ENCODE measurements at places on chromosomes 6 and 20. TPM values are rescaled to one million over a fixed set of nuclear protein-coding genes. Genes with fewer than 3 reads are reported as not detected.

DNA sequence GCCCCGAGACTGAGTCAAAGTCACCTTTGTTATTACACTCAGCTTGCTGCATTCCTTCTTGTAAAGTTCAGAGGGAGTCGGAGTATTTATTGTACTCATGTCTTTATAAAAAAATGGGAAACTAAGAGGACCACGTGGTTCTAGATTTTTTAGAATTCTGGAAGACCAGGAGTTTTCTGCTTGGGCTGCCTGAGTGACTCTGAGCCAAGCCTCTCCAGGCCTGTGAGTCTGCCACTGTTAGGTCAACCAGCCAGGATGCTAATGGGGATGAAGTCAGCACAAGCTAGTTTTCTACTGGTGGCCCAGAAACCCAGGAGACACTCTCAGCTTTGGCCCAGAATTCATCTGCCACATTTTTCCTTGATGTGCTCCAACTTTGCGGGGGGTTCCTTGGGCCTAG, 453.5 kb upstream of the SULF2 start:
- DNase-seq: no peak

- DNase-seq: no peak
Observed at GRCh38 chr20:23920408-23921325, 41.1 kb upstream of the CST5 start.

DNA sequence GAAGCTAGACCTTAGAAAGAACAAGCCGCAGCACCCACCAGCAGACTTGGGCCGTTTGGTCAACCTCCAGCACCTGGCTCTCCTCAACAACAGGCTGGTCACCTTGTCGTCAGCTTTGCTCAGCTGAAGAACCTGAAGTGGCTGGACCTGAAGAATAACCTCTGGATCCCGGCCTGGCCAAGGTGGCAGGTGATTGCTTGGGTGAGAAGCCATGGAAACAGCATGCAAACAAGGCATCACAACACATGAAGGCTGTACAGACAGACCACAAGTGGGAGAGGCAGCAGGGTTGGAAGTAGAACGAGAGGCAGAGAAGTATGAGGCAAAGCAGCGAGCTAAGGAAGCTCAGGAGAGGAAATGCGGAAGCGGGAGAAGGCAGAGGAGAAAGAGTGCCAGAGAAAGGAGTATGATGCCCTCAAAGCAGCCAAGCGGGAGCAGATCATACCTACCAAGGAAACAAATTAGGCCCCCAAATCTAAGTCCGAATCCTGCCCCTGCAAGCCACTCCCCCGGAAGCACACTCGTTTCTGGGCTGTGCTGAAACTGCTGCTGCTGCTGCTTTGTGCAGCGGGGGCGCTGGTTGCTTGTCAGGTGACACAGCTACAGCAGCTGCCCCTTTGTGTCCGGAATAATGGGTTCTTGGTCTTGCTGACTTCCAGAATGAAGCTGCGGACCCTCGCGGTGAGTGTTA, 121.6 kb upstream of the LGSN start:
- no peak for DNase-seq

DNA sequence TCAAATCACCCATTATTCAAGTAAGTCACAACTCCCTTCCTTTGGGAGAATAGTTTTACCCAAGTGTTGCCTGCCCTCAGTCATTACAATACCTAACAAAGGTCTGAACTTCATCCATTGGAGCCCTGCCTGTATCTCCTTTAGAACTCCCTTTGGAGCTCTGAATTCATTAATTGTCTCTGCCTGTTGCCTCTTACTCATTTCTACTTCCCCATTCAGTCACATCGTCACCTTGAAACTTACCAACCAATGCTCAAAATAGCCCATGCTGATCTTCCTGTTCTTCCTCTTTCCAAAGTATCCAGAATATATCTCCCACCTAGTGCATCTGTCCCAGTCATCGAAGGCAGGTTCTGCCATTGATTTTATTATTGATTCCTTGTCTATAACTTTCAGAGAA, 120.7 kb upstream of the ADGRF1 start:
- no peak for DNase-seq

DNA sequence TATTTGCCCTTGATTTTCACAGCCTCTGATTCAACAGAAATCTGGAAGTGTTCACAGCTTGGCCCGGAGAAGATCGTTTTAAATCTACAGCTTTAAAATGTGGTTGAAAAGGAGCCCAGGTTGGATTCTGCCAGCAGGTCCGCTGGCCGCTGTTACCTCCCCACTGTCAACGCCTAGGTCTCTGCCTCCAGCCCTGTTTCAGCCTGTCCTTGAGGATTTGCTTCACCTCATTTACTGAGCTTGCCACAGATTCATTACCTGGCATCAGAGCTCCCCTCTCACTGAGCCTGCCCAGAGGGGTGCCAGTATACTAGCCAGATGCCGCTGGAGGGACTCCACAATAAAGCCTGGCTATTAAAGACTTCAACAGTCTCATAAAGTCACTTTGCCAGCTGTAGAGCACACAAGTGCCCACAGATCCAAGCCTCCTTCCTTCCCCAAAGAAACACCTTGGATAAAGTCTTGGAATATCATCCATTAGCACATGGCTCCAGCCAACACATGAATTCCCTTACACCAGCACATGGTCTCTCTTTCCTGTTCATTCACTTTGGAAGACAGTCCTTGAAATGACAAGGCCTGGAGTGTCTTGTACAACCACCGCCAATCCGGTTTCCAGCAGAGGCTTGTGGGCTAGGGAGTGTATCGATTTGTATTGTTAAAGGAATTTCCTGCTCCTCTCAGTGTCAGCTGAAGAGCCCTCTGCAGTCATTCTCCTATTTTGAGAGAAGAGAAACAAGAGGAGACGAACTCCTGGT, 9.5 kb upstream of the NR2E1 start:
- no peak for DNase-seq

DNA sequence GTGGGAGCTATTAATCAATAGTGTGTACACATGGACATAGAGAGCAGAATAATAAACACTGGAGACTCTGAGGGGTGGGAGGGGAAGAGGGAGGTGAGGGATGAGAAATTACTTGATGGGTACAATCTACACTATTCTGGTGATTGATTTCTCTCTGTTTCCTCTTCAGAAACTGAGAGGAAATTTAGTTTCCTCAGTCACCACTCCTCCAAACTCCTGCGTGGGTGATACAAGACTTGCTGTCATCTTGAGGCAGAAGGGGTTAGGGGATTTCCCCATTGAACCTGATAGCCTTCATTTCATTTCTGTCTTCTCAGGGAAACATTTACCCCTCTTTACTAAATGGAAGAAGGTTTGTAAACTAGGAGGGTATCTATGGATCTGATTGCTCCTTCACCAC, 84.3 kb upstream of the ESR1 start:
- DNase-seq: no peak

Gene SEMG1
- total RNA-seq: not detected

Gene METTL24
- total RNA-seq: not detected

DNA sequence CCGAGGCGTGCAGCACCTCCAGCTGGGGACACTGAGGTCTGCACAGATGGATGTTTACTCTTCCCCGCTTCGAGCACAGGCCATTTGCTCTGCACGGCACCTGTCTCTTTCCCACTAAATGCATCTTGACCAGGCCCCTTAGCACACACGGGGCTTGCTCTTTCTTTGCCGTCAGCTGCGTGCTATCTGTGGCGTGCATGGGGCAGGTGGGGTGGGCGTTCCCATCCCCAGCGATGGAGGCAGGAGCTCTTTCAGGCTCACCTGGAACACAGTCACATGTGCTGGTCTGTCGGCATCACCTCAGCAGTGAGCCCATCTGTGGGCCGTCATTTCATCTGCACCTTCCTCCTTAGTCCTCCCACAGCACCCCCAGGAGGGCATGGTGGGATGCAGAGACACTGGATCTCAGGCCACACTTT, 35.1 kb downstream of the RBM38 start:
- no peak for DNase-seq

- peak; percentile 28 for DNase-seq
Observed at GRCh38 chr6:35668744-35669450, 19.8 kb downstream of the FKBP5 start.

- no peak for DNase-seq
Observed at GRCh38 chr6:43913375-43914271, 143.6 kb downstream of the VEGFA start.

DNA sequence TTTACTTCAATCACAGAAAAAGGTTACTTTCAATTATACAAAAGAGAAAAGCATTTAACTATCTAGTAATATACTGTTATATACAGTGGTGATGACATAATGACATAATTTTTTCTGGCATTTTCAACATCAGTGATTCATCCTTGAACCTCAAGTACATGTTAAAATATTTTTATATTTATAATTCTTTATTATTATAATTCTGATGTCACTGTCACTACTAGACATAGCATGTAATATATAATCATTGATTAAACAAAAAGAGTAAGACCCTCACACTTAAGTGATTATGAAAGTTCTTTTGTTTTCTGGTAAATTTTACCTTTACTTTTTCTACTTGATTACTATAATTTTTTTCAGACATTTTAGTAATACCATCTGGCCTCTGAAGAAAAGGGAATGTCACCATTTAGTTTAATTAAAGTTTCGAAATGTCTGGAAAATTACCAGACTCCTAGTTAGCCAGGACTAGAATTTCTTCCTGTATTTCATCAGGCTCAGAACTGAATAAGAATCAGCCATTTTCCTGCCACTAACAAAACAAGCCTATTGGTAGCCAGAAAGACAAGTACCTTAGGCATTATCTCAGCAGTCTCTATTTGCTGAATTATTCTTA, 71.5 kb downstream of the FILIP1 start:
- no peak for DNase-seq

- DNase-seq: no peak
Observed at GRCh38 chr6:69391106-69391505, 405.7 kb downstream of the LMBRD1 start.

Gene BNIP5
- not detected for total RNA-seq

Gene TOMM6
- total RNA-seq: 61.2 TPM

Gene PPIL6
- 0.60 TPM for total RNA-seq

DNA sequence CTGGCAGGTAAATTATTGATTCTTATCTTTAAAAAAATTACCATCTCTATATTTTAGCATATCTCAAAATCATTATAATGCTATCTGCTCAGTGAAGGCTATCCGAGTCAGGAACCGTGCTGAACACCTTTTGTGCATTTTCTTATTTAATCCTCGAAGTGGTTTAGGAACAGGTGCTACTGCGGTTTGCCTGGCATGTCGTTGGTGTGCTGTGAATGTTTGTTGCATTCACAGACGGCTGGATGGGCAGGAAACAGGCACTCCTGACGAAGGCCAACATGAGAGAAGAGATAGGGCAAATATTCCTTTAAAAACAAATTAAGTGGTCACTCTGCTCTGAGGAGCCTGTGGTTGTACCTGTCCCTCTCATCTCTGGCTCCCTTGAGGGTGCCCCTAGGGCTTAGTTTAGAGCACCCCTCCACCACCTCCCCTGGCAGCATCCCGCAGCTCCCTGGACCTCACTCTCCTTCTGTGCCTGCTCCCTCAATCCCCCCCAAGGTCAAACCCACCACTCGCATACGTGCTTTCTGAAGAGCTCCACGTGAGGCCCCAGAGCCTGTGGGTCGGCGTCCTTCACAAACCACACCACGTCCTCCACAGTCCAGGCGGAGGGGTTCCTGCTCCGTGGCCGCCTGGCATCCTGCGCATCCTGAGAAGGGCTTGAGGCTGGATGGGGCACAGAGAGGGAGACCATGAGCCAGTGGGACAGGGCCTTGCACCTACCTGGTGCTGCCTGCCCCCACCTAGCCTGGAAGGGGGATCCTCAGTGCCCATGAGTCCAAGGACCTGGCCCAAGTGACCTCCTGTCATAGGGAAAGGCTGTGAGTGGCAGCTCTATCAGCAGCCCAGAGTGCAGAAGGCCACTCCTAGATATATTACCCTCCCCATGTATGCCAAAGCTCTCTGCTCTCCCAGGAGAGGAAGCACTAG, 116.5 kb downstream of the SCML4 start:
- no peak for DNase-seq

DNA sequence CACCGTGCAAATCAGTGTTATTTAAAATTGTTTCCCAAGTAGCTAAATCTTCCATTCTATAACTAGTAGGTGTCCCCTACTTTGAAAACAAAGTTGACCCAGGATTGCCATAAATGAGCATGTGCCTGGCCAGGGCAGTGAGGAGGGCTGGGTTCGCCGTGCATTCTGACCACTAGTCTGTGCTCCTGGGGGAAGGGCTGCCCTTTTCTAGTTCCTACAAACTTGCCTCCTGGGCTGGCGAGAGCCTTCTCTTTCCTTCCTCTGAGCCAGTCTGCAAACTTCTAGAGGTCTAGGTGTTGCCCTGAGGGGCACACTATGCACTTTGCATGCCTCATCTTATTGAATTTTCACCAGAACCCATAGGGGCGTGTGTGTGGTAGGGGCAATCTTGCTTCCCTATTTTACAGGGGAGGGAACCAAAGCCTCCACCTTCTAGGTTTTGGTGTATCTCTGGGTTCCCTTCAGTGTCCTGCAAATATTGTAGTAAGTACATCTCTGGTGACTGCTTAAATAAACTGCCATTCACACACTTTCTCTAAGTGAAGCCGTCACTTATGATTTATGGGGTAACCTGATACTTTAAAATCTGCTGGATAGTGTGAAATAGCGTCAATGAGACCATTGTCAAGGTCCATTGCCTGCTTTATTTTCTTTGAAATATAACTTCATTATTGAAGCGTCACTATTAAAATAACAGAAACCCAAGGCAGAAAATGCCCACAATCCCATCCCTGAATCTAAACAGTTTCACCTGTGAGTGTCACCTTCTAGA, 42.2 kb downstream of the CDH26 start:
- no peak for DNase-seq

Gene TFAP2D
- total RNA-seq: not detected

DNA sequence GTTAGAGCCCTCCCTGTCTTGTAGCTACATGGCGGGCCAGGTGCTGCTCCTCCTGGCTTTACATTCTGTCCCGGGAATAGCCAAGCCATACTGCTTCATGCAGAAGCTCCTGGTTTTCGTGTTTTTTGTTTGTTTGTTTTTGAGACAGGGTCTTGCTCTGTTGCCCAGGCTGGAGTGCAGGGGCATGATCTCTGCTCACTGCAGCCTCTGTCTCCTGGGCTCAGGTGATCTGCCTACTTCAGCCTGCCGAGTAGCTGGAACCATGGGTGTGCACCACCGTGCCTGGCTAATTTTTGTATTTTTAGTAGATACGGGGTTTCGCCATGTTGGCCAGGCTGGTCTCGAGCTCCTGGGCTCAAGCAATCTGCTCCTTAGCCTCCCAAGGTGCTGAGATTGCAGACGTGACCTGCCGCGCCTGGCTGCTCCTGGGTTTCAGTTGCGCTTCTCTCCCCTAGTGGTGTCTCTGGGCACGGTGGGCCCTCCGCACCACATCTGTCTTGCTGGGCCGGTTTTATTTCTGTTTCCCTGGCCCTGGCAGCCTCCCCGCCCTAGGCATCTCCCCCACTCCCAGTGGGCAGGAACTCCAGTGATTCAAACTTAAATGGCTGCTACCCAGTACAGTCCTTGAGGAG, 12.9 kb downstream of the CDYL start:
- no peak for DNase-seq

- DNase-seq: peak; percentile 57
Observed at GRCh38 chr6:119096721-119097565, 18.5 kb upstream of the FAM184A start.
